H1 (cell line): ENCODE measurements at places on chromosomes 13 and 19. TPM values are rescaled to one million over a fixed set of nuclear protein-coding genes. Genes with fewer than 3 reads are reported as not detected.
A peak's percentile ranks its signal among the peaks of the same experiment; 100 is the strongest.

RYR1 gene
- total RNA-seq: 10.7 and 11.8 TPM in 2 replicates

CYP4F11 gene
- not detected in 2 replicates for total RNA-seq

LATS2 gene
- 26.2 and 26.5 TPM in 2 replicates for total RNA-seq

- H3K27me3 ChIP-seq: no peaks in the 10 kb centered on the region
- peaks cover 29% of the 10 kb centered on the region for H3K36me3 ChIP-seq
- H3K4me3 ChIP-seq: peak overlapping the region; percentile 90
- DNase-seq: no peak
- peak overlapping the region; percentile 89 for H3K27ac ChIP-seq
These were observed 792 bp upstream of the LENG8 start for GRCh38 chr19:54448040-54448773.

DNA sequence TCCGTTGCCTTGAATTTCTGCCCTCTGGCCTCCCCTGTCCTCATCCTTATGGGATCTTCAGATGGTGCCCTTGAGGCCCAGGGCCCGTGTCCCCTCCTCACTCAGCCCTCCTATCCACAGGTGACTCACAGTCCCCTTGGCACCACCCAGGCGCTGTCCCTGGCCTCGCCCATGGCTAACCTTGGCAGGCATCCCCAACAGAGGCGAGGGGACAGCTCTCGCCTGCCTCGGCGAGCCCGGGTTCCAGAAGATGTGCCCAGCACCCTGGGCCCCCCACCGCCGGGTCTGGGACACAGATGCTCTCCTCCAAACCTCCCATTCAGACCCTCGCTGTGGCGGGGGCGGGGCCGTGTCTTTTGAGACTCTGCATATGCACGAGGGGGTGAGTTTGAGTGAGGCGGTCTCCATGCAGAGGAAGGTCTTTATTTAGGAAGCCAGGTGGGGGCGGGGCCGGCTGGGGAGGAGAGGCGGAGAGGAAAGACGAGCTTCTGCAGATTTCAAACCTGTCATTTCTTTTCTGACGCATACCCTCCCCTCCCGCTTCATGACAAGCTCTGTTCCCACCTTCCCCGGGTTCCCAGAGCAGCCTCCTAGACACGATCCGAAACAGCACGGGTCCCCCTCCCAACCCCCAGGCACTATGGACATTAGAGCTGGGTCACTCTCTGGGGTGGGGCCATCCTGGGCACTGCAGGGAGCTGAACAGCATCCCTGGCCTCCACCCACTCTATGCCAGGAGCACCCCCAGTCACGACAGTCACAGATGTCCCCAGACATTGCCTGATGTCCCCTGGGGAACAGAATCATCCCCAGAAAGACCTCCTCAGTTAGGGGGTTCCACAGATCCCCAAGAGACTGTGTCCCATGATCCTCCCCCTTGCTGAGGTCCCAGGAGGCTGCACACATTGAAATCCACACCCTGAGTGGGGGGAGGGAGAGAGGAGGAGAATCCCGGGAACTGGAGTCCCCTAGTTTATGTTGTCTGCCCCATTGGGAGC, 48.5 kb downstream of the GNG7 start:
- peak; percentile 68 for DNase-seq
- H3K4me3 ChIP-seq: peak overlapping the region; percentile 28; the same call in 1 of the 2 replicates
- no peak overlapping the region for H3K27ac ChIP-seq
- H3K36me3 ChIP-seq: no peaks in the 10 kb centered on the region
- H3K4me1 ChIP-seq: peaks cover 10% of the 10 kb centered on the region

DNA sequence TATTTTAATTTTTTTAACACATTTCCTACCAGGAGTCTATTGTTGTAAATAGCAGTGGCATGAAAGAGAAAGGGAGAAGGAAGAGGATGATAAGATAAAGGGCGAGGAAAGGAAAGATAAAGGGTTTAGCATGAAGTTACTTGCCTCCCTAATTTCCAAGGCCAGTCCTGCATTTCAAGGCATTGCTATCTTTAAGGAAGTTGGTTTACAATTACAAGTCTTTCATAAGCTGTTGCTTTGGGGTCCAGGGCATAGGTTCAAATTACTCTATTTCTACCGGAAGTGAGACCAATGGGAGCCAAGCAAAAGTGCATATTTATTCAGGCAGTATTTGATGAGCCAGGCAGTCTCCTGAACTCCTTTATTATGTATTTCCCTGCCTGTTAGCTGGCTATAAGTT, 27.7 kb upstream of the UBL3 start:
- no peaks in the 10 kb centered on the region for H3K36me3 ChIP-seq
- H3K27ac ChIP-seq: no peak overlapping the region
- no peak overlapping the region for H3K4me3 ChIP-seq
- no peaks in the 10 kb centered on the region for H3K27me3 ChIP-seq
- no peaks in the 10 kb centered on the region; the same call in 1 of the 2 replicates for H3K4me1 ChIP-seq
- no peak for DNase-seq
